Astrocyte of the spinal cord (primary cell): ENCODE measurements at places on chromosomes 6 and 20.

GRCh38 chr20:51639206-51639832, 96.8 kb upstream of the NFATC2 start:
- DNase-seq: peak; percentile 70

DNA sequence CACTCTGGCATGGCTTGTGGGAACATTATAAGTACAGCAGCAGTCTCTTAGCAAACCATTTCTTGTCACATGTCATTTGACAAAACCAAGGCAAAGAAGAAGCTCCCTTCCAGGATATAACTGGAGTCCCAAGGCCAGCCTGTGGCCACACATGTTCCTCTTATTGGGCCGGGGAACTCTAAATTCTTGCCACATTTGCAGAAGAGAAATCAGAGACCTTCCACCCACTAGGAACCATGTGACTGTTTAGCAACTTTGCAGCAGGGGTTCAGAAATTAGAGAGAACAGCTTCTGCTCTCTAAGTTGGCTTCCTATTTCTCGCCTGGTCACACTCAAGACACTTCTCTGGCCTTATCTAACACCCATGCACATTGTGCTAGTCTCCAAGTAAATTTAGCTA, 20.4 kb upstream of the MEP1A start:
- no peak for DNase-seq

GRCh38 chr6:12456343-12456742, 166.2 kb downstream of the EDN1 start:
- no peak for DNase-seq

- no peak for DNase-seq
Measured at GRCh38 chr20:56943946-56944945, 315.1 kb downstream of the TFAP2C start.

DNA sequence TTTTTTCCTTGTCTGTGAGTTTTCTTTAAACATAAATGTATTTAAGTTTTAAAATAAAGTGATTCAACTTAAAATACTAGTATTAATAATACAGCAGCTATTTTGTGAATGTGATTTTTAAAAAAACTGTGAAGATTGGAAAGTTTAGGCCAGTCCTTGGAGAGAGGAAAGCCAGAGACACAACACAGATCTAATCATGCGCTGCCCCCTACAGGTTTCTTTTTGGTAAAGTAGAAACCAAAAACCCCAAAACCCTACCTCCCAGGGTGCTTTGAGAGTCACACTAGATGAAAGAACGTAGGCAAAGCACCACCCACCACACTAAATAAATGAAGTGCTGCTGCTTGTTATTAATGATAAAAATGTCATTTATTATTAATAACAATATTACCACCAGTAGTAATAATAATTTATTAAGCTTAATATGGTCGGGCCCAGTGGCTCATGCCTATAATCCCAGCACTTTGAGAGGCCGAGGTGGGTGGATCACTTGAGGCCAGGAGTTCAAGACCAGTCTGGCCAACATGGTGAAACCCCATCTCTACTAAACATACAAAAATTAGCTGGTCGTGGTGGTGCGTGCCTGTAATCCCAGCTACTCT, 33.7 kb downstream of the SLC9A8 start:
- peak; percentile 60 for DNase-seq
